Astrocyte of the cerebellum (primary cell): ENCODE measurements at places on chromosomes 4 and X.

GRCh38 chrX:34875204-34875603 is 67.4 kb upstream of the FAM47B start:
- peak; percentile 18 for DNase-seq

DNA sequence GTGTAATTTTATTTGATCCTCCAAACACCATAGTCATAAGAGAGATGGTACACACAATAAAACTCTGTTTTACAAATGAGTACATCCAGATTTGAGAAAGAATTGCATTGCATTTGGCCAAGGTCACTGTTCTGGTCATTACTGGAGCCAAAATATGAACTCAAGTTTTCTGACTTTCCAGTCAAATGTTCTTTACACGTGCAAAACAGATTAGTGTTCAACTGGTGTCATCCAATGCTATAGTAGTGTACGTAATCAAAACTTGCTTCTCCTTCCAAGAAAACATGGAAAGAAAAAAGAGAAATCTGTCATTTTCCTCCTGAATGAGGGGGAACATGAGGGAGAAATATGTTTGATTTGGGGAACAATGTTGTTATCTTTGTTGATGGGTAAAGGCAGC is 291.9 kb downstream of the NAF1 start:
- DNase-seq, result no peak

- peak; percentile 8 for DNase-seq
These were observed 534.4 kb upstream of the PCDH10 start for GRCh38 chr4:132614682-132615081.

DNA sequence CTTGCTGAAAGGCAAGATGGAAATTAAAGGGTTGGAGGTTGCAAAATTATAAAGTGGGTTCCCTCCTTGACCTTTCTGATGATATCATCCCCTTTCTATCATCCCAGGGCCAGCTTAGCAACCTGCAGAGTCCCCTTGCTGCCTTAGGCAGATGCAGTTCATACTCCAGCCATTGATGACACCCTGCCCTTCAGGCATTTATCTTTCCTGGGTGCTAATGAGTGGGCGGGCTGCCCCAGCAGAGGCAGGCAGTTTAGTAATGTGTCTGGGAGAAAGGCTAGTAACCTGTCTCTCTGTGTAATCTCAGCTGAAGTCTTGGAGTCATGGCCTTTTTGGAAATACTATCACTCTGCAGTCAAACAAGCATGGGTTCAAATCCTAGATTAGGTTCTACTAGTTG is 3.8 kb upstream of the FRMPD3 start:
- DNase-seq, result no peak

DNA sequence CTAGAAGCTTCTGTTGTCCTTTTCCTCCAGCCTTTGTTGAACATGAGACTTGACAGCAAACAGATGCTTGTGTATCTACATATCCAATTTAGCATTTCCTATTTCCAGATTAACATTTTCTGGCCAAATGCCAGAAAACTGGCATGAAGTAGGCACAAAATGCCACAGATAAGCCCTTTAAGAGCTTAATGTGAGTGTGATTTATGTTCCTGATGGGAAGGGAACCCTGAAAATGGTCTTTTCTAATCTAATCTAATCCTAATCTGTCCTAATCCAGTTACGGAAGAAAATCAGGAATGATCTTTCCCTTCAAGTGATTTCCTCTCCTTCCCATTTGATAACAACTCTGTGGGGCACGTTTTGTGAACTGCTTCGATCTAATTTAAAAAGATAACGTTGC is 133.0 kb upstream of the C1QTNF7 start:
- no peak for DNase-seq

- no peak for DNase-seq
These were observed 24.5 kb downstream of the DHX15 start for GRCh38 chr4:24559889-24560288.
